ENCODE measurements at places on chromosomes 1 and 21.

DNA sequence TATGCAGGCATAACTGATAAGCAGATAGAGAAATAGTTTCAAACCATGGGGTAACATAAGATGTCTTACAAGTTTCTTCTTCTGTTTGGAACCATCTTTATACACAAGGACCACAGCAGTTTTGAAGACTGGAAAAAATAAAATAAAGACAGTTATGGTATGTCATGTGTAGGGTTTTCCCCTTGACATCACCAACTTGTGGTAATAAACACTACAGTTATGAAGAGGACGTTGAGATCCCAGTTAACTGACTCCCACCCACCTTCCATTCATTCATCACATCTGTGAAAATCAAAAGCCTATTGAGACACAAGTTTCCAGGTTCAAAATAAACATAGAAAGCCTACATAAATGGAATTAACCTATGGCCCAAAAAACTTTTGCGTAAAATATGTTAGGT is 92.5 kb upstream of the KRTAP19-8 start:
- DNase-seq = no peak

- DNase-seq = no peak
Observed at GRCh38 chr1:221921936-221922335, 180.0 kb upstream of the DUSP10 start.

DNA sequence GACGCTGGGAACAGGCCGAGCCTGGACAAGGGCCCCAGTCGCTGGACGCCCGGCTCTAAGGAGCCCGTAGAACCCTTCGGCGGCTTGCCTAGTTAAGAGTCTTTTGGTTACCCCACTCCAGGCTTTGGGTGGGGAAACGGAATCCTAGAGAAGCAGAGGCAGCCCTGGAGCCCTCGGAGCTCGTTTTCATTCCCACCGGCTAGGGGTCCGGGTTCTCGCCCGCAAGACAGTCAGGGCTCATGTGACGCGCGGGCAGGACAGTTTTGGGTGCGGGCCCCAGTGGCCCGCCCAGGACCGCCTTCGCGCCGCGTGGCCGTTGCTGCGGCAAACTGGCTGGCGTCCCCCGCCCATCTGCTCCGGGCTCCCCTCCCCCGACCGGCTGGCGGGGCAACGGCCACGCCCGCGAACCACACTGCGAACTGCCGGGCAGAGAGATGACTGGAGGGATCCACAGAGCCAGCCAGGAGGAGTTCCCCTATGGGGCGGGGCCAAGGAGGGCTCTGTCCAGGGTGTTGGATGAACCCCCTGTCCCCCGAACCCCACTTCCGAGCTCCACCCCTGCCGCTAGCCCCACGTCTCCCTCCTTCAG is 829 bp upstream of the HES2 start:
- DNase-seq = no peak

DNA sequence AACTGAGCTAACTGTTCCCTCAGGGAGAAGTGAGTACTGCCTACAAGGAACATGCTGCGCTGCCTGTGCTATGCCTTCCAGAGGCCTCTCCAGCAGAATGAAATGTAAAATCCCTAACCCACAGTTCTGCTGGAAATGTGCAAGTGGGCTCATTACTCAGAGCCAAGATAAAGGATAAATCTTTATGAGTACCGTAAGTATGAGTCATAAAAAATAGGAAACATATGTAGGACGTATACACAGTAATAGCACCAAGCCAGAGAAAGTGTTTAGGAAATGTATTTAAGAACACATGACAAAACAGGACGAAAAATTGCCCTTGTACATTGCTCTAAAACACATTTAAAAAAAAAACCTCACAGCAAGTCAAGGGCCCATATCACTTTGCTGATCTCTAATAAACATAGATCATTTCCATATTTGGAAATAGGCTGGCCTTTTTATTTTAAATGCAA is 104.6 kb downstream of the TGFBR3 start:
- DNase-seq = no peak

GRCh38 chr1:9018333-9018732 is 7.9 kb downstream of the SLC2A7 start:
- DNase-seq = no peak

DNA sequence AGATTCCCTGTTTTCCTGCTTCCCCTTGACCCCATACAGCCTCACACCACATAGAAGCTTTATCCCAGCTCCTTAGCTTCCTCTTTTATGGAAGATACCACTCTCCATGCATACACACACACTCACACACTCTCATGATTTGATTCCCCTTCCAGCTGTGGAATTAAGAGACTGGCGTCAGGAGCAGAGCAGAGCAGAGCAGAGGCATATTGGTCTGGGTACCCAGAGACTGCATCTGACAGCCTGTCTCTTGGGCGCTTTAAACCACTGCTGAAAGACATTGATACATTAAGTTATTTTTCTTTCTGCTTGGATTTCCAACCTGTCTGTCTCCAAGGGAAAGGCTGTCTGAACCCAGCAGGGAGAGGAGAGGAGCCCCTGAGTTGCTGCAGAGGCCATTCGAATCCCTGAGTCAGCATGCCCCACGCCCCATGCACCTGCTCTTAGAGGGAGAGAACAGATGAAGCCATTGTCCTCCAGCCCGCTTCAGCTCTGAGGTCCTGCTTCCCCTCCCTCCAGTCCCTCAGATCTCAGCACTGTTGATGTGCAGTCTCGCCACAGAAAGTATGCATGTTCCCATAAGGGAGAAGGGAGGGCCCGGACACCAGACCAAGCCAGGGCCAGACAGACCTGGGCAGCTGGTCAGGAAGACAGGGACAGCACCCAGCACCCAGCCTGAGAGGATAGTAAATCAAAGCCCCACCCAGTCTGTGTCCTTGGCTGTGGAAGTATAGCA is 66.7 kb upstream of the GJB5 start:
- no peak for DNase-seq

DNA sequence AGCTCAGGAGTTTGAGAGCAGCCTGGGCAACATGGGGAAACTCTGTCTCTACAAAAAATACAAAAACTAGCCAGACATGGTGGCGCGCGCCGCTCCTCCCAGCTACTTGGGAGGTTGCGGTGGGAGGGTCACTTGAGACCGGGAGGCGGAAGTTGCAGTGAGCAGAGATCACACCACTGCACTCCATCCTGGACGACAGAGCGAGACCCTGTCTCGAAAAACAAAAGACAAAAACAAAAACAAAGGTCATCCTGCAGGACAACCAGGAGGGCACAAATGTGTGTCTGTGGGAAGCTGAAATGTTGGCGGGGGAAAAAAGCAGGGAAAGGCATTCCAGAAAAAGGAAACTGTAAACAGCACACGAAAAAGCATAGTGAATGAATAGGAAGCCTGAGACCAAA is 104.1 kb upstream of the HNRNPU start:
- DNase-seq = no peak

- DNase-seq = no peak
Observed at GRCh38 chr1:39226836-39227235, 22.3 kb downstream of the MACF1 start.

GRCh38 chr1:110870721-110871388 is 2.1 kb upstream of the CD53 start:
- DNase-seq = no peak

- DNase-seq = no peak
Observed at GRCh38 chr1:23343221-23344110, 618 bp downstream of the HNRNPR start.

GRCh38 chr21:41966041-41966833 is 12.4 kb upstream of the C2CD2 start:
- DNase-seq = no peak

DNA sequence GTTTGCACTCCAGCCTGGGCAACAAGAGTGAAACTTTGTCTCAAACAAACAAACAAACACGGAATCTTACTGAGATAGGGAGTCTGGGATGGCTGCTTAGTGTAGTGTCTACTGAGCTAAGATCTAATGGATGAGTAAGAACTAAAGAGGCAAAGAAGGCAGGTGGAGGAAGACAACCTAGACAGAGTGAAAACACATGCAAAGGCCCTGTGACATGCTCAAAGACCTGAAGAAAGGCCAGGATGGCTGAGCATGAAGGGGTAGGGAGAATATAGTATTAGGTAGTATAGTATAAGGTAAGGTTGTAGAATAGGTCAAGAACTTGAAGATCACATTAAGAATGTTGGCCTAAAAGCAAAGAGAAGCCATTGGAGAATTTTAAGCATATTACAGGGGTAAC is 49.1 kb downstream of the MAP3K7CL start:
- no peak for DNase-seq

DNA sequence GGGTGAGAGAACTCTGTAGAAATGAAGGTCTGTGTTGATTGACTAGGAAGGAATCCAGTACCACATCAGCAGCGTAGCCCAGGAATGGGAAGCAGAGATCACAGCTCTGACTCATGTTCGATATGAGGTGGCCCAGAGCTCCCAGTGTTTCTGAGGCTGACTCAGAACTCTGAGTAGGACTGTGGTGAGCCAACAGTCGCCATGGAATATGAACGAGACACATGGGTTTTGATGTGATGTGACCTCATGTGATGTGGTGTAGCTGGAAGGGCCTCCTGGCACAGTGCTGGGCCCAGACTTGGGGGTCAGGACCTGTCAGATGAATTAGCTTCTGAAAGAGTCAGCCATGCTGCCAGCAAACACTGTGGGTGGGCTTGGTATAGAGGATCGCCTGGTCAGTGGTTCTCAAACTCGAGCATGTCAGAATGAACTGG is 237.0 kb downstream of the MRPL39 start:
- DNase-seq = no peak

DNA sequence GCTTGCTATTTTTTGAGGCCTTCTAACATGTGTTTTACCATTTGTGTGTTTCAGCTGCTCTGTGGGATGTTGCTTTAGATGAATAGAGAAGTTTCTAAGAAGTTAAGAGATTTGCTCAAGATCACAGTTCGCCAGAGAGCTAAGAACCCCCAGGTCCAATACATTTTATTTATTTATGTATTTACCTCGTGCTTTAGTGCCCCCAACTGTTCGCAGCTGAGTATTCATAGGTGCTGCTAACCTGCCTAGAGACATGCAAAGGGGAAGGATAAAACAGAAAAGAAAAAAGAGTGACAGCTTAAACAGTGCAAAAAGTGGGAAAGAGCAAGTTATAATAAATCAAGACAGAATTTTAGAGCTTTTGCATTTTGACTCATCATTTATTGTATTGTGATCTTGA is 31.1 kb downstream of the NFYC start:
- DNase-seq = no peak
